ENCODE measurements at places on chromosomes 4 and X.

DNA sequence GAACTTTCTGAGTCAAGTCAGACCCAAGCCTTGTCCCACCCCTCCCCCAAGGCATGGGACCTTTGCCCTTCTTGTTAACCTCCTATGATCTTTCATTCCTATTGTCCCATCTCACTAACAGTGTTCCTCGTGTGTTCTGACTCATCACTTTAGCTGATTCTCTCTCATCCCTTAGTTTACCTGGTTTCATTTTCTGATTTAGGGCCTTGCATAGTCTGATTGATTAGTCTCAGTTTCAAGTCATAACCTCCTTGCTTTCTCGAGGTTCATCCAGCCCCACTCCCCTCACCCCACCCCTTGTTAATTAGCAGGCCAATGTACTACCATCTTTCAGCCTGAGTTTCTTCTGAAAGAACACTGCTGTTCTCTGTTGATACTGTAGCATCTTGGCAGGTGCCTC, 517.4 kb downstream of the RPA4 start:
- DNase-seq: no peak

GRCh38 chr4:17055788-17056187, 157.3 kb upstream of the LDB2 start:
- no peak for DNase-seq

- DNase-seq: no peak
These were observed 383.0 kb upstream of the TENM3 start for GRCh38 chr4:181860157-181860556.

- no peak for DNase-seq
These were observed 248.6 kb downstream of the PCDH18 start for GRCh38 chr4:137283737-137284136.

GRCh38 chr4:81257816-81258215, 42.8 kb upstream of the PRKG2 start:
- DNase-seq: no peak
